ENCODE measurements at places on chromosomes 2 and 18.

DNA sequence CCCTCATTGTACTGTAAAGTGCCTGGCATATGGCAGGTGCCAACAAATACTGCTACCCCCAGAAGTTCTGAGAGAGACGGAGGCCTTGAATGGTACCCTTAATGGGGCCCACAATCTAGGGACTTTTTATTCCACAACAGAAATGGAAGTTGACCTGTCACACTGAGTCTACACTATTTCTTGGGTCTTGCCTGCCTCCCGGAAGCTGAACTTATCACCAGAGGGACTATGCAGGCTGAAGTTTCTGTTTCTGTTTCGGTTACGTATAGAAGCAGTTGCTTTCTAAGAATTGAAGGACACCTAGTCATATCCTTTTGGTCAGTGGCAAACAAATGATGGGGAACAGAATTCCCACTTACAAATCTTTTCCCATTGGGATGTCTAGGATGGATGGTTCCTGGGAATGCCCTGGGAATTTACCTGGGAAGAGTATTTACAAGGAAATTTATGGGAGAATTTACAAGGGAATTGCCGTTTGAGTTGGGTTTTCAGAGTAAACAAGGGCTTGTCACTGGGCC lies 74.2 kb downstream of the HS1BP3 start:
- peak; percentile 78 for DNase-seq

GRCh38 chr2:239882331-239882732 lies 142.8 kb downstream of the NDUFA10 start:
- DNase-seq: peak; percentile 55

GRCh38 chr18:49813069-49813318 lies 339 bp downstream of the ACAA2 start:
- peak; percentile 35 for DNase-seq

DNA sequence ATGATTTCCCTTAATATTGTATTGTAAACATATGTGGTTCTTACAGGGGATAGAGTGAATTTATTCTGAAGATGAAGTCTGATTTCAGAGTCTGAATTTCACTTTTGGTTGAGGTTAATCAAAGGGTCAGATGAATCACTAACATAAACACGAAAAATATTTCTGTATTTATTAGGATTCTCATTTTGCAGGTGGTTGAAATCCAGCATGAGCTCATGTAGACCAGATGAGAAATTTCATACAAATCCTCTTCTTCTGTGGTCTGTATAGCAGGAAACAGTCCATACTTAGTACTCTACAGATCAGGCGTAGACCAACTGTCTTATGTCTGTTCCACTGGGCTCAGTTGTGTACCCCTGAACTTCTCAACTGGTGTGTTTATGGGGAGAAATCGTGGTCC lies 157.8 kb downstream of the BABAM2 start:
- DNase-seq: no peak

GRCh38 chr2:181787310-181788048 lies 104.1 kb upstream of the ITPRID2 start:
- no peak for DNase-seq

DNA sequence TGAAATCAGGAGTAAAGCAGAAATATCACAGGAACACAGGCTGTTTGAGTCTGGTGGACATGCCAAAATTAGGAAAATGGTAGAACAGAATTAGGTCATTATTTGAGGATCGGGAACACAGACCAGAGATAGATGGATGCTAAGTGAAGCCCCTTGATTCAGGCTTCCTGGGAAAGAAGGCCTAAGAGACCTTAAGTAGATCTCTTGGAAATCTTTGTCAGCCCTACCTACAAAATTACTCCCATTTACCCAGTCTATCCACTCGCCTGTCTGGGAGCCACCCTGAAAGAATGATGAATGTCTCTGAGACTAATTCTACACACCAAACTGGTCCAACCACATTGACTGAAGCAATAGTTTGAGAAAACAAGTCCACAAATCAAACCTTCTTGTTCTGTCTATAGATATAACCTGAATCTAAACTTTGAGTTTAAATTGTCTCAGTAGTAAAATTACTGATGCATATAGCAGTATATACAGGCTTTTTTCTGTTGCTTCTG lies 36.6 kb upstream of the TANK start:
- DNase-seq: no peak

All from GM13977 (cell line).